ENCODE measurements at places on chromosomes 13 and 19. TPM values are rescaled to one million over a fixed set of nuclear protein-coding genes. Genes with fewer than 3 reads are reported as not detected.

Gene AZU1
- not detected for total RNA-seq

Gene TMPRSS9
- total RNA-seq = not detected

Gene COL4A1
- total RNA-seq = 1,500 TPM

Gene ZNF382
- total RNA-seq = 8.3 TPM

Gene PRKCG
- 0.49 TPM for total RNA-seq

Gene BEST2
- total RNA-seq = not detected

Gene CGB8
- total RNA-seq = not detected

Gene KIR3DL2
- total RNA-seq = not detected

Gene METTL21C
- total RNA-seq = not detected

Gene COL4A2
- 1,110 TPM for total RNA-seq

Gene ZNF835
- total RNA-seq = 0.49 TPM

Gene BCAM
- 12.0 TPM for total RNA-seq

Gene ZNF296
- total RNA-seq = not detected

Gene HSH2D
- total RNA-seq = not detected

Gene LHB
- total RNA-seq = not detected

Gene DPF1
- total RNA-seq = 4.7 TPM

Gene SHISA7
- total RNA-seq = not detected

Gene NCR1
- not detected for total RNA-seq

Gene CGB3
- not detected for total RNA-seq

Gene DHDH
- total RNA-seq = not detected

Gene DACH1
- total RNA-seq = 0.49 TPM

Gene HMG20B
- 88.5 TPM for total RNA-seq

Gene SLC7A9
- not detected for total RNA-seq

Gene IFT88
- total RNA-seq = 7.9 TPM

Gene IFI30
- 26.9 TPM for total RNA-seq

Gene KLK4
- not detected for total RNA-seq

Gene MBD3L3
- total RNA-seq = not detected

Gene MBD3L2
- not detected for total RNA-seq

Gene UBE2L5
- not detected for total RNA-seq

Gene ACP7
- total RNA-seq = not detected

Gene TMC4
- 0.90 TPM for total RNA-seq

Gene TTYH1
- total RNA-seq = not detected

Gene TUBA3C
- total RNA-seq = not detected

Gene HTR2A
- 0.72 TPM for total RNA-seq

Gene SWSAP1
- total RNA-seq = 1.3 TPM

Gene LILRB1
- total RNA-seq = not detected

Gene DENND1C
- not detected for total RNA-seq

Gene ZNF415
- total RNA-seq = 1.5 TPM

Gene CCL25
- total RNA-seq = not detected

Gene FAM216B
- total RNA-seq = not detected

Gene CEACAM7
- total RNA-seq = not detected

Gene ZNF799
- total RNA-seq = 1.1 TPM

Measured in cardiac atrium fibroblast (primary cell).